ENCODE measurements at places on chromosomes 3 and 15. TPM values are rescaled to one million over a fixed set of nuclear protein-coding genes. Genes with fewer than 3 reads are reported as not detected.
A peak's percentile ranks its signal among the peaks of the same experiment; 100 is the strongest.

Gene C3orf49
- not detected for total RNA-seq

Gene ATP6V1A
- total RNA-seq: 48.3 TPM

DNA sequence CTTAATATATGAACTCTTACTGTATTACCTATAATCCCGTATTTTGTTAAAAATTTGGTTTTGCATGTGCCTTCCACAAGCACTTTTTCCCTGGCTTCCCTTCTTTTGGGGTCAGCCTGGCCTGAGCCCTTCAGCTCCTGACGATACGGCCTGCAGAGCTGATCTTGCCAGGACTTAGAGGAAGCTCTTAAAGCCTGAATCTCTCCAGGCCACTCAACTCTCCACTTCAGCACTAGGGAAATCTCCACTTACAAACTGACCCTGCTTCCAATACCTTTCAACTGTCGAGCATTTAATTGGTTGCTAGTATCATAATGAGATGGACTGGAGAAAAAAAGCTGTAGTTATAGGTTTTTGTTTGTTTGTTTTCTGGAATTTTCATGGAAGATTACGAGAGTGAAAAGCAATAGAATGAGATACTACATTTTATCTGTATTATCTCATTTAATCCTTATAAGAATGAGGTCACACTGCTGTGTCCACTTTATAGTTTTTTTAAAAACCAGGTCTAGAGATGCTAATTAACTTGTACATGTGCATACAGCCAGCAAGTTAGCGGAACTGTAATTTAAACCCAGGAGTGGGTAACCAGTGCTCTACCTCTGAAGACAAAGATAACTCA, 54.8 kb downstream of the ZBTB38 start:
- H3K4me3 ChIP-seq: no peak overlapping the region
- peaks cover 21% of the 10 kb centered on the region for H3K36me3 ChIP-seq
- H3K27ac ChIP-seq: no peak overlapping the region
- H3K27me3 ChIP-seq: no peaks in the 10 kb centered on the region
- DNase-seq: no peak
- H3K4me1 ChIP-seq: peaks cover 37% of the 10 kb centered on the region

GRCh38 chr3:71752831-71753700, 589 bp upstream of the GPR27 start:
- no peak overlapping the region for H3K27ac ChIP-seq
- peak overlapping the region; percentile 53 for H3K4me3 ChIP-seq
- H3K27me3 ChIP-seq: peaks cover 31% of the 10 kb centered on the region
- peak; percentile 25 for DNase-seq

DNA sequence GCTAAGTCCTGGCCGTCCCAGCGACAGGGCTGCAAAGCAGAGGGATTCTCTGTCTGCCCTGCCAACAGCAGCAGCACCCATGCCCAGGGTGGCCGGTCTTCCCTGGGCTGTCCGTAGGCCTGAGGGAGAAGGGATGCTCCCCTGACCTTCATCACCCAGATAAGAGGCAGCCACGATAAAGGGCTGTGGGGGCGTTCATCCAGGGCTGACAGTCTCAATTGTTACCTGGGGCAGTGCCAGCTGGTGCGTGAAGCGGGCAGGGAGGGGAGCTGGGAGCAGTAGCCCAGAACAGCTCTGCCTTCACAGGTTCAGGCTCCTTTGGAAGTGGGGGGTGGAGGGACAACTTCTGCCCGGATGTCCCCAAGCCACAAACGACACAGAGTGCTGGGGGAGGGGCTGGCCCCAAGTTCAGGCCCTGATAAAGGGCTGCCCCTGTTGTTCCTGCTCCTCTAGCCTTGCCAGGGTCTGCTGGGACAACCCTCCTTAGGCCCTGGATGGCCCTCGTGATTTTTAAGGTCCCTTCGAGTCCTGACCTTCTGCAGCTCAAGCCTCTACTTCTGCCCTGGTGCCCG, 94.7 kb downstream of the RAB11A start:
- no peak for DNase-seq
- no peaks in the 10 kb centered on the region for H3K36me3 ChIP-seq
- no peak overlapping the region for H3K4me3 ChIP-seq

DNA sequence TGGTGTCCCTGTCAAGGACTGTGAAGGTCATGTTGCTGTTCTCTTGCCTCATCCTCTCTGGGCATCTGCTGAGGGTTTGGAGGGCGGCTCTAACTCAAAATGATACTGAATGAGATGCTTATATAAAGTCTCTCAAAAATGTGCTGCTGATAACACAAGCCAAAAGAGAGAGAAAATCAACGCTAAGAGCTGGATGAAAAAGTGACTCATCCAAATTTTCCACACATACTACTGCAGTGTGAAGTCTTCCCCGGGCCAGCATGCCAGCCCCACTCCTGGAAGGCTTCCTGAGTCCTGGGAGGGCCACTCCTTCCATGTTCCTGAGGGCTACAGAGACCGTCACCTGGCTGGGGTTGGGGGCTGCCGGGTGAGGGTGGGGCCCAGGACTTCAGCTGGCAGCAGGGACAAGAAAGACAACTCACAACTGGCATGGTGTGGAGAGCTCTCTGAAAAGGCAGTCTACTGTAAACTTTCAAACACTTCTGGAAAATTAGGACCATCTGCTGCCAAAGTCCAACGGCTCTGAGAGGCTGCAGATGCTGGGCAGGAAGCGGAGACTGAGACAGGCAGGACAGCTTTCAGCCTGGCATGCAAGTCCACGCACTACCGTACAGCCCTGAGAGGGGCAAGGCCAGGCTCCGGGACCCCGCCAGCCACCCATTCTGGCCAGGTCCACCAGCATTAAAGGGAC, 200.3 kb downstream of the ADAMTS17 start:
- DNase-seq: no peak
- H3K36me3 ChIP-seq: peaks cover 3% of the 10 kb centered on the region
- peaks cover 9% of the 10 kb centered on the region for H3K4me1 ChIP-seq
- H3K27ac ChIP-seq: no peak overlapping the region

DNA sequence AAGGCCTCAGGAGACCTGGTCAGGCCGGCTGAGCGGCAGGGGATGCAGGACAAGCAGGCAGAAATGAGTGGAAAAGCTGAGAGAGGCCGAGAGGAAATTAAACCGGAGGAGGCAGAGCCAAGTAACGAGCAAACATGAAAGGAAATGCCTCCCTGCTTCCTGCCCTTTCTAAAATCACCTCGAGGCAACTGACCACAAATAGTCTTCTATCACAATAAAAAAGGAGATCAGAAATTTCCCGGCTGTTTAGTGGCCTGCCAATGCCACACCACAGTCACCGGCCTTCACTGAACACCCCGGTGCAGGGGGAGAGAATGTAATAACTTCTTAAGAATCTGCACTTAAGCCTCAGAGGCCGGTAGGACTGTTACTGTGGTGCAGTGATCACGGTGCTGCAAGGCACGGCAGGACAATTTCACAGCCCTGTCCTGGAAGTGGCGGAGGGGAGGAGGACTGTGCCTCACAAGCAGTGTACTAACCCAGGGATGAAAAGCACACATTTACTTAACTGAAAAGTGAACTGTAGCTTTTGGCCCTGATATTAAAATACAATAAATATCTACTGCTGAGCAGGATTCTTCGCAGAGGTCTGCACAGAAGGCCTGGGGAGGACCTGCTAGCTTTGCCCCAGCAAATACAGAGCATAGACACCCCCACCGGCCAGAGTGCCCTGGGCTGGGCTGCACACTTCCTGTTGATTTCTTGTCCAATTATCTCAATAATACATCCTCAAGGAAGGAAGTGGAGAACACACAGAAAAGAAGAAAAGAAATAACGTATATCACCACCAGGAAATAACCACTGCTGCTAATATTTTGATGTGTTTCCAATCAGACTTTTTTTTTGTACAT, 183.5 kb upstream of the NSMCE3 start:
- peaks cover 10% of the 10 kb centered on the region for H3K4me1 ChIP-seq
- H3K4me3 ChIP-seq: no peak overlapping the region
- peaks cover 3% of the 10 kb centered on the region for H3K27me3 ChIP-seq
- no peak overlapping the region for H3K27ac ChIP-seq

- H3K36me3 ChIP-seq: no peaks in the 10 kb centered on the region
- no peak overlapping the region for H3K27ac ChIP-seq
- H3K4me1 ChIP-seq: no peaks in the 10 kb centered on the region
- H3K4me3 ChIP-seq: no peak overlapping the region
- no peaks in the 10 kb centered on the region for H3K27me3 ChIP-seq
Observed at GRCh38 chr3:170496868-170497140, 78.1 kb downstream of the CLDN11 start.

- H3K27ac ChIP-seq: peak overlapping the region; percentile 88
- H3K36me3 ChIP-seq: peaks cover 63% of the 10 kb centered on the region
- DNase-seq: peak; percentile 82
- no peaks in the 10 kb centered on the region for H3K27me3 ChIP-seq
- H3K4me1 ChIP-seq: peaks cover 30% of the 10 kb centered on the region
- H3K4me3 ChIP-seq: peak overlapping the region; percentile 24
Observed at GRCh38 chr3:56725175-56725574, 42.1 kb upstream of the TASOR start.

- no peaks in the 10 kb centered on the region for H3K36me3 ChIP-seq
- H3K4me1 ChIP-seq: no peaks in the 10 kb centered on the region
- DNase-seq: no peak
Observed at GRCh38 chr3:113194823-113195401, 16.4 kb upstream of the BOC start.

GRCh38 chr3:149536429-149536828, 61.9 kb downstream of the TM4SF4 start:
- H3K27me3 ChIP-seq: peaks cover 2% of the 10 kb centered on the region
- H3K4me3 ChIP-seq: no peak overlapping the region
- H3K4me1 ChIP-seq: peaks cover 6% of the 10 kb centered on the region
- H3K36me3 ChIP-seq: no peaks in the 10 kb centered on the region
- no peak for DNase-seq

DNA sequence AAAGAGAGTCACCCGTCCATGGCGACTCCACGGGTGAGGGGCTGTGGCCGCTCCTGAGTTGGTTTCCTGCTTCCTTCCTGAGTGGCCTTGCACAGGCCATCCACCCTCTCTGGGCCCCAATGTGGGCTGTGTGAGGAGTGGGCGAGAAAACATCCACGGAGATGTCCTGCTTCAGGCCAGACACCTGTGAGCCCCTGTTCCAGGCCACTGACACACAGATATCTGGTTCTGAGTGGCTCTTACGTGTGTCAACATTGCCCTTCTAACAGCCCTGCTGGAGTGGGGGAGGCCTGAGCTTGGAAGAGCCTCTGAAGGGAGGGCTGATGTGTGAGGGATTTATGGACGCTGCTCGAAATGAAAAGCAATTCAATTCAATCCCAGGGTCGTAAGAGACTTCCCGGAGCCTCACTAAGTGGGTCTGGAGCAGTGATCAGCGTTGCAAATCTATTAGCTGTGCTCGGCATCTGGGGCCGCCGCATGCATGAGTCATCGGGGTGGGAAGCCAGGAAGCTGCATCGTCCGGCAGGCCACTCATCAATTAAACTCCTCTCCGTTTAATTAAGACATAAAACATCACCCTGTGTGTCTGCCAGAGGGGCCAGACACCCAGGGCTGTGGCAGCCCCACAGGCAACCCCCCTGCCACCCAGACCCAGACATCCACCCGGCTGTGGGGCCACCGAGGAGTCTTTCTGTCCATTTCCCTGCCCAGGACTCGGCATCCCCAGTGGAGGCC, 20.0 kb upstream of the PRR23E start:
- H3K4me1 ChIP-seq: no peaks in the 10 kb centered on the region
- H3K4me3 ChIP-seq: no peak overlapping the region
- no peaks in the 10 kb centered on the region for H3K36me3 ChIP-seq
- DNase-seq: no peak

Gene HGD
- total RNA-seq: 0.16 TPM

Gene GPR87
- total RNA-seq: 2.3 TPM

Gene TMEM40
- total RNA-seq: not detected

- no peaks in the 10 kb centered on the region for H3K36me3 ChIP-seq
- DNase-seq: no peak
- H3K27ac ChIP-seq: no peak overlapping the region
- peaks cover 35% of the 10 kb centered on the region for H3K27me3 ChIP-seq
- H3K4me1 ChIP-seq: peaks cover 35% of the 10 kb centered on the region
- H3K4me3 ChIP-seq: no peak overlapping the region
Observed at GRCh38 chr3:46365041-46365440, 5.7 kb upstream of the CCR5 start.

Gene SEMA5B
- total RNA-seq: not detected

Gene AMOTL2
- total RNA-seq: 0.32 TPM

Gene MITF
- total RNA-seq: not detected

Gene FAM3D
- total RNA-seq: not detected

DNA sequence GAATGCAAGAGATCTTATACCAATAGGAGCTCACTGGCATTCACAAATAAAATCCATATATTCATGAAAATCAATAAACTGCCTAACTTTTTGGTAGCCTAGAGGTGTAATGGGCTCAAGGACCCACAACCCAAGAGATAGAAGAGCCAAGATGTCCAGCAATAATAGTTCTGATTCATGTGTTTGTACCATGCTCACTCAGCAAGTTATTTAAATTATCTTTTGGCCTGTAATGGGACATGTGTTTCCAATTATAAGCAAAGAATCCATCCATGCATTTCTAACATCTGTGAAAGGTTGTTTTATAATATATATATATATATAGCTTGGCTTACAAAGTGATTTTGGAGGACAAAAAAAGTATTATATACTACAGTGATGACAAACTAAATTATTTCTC, 29.7 kb upstream of the SHC4 start:
- DNase-seq: no peak
- no peak overlapping the region for H3K27ac ChIP-seq
- H3K27me3 ChIP-seq: no peaks in the 10 kb centered on the region
- H3K36me3 ChIP-seq: peaks cover 34% of the 10 kb centered on the region

Gene ERICH6
- 0.58 TPM for total RNA-seq

- H3K27me3 ChIP-seq: no peaks in the 10 kb centered on the region
- no peak overlapping the region for H3K27ac ChIP-seq
- no peaks in the 10 kb centered on the region for H3K4me1 ChIP-seq
- peaks cover 32% of the 10 kb centered on the region for H3K36me3 ChIP-seq
Observed at GRCh38 chr15:34359416-34359815, 7.6 kb downstream of the LPCAT4 start.

DNA sequence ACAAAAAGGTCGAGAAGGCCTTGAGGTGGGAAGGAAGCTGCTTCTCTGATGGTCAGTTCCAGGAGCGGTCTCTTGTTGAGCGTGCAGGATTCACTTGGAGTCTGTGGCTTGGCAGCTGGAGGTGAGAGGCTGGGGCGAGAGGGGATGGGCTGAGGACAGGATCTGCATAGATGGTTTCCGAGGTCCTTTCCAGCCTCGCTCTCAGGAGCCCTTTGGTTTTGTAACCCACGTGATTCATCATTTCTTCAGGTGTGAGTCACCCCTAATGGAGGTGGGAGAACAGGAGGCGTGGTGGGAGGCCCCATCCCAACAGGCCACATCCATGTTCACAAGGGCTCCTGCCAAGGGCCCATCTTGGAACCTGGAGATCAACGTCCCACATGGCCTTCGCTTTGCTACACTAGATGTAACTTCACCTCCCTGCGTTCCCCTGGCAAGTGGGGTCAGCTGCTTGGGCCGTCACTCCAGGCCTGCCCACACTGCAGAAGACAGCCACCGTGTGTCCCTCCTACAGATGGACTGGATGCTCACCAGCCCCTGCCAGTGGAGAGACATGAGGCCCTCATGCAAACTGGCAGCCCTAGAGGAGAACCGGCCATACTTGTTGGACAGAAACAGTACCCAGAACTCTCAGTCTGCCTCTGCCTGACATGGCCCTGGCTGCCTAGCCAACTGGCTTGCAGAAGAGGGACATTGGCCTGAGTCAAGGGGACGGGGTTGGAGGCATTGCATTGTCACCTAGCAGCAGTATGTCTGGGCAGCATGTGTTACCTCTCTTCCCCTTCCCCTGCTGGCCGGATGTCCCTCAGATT, 1.6 kb upstream of the PCSK6 start:
- H3K36me3 ChIP-seq: no peaks in the 10 kb centered on the region
- peaks cover 6% of the 10 kb centered on the region for H3K4me1 ChIP-seq
- no peak overlapping the region for H3K4me3 ChIP-seq
- DNase-seq: no peak

Data from activated CD4-positive, alpha-beta T cell treated with anti-CD3 and anti-CD28 coated beads for 36 hours (primary cell).